ENCODE measurements at places on chromosomes 12 and 14.
A peak's percentile ranks its signal among the peaks of the same experiment; 100 is the strongest.

DNA sequence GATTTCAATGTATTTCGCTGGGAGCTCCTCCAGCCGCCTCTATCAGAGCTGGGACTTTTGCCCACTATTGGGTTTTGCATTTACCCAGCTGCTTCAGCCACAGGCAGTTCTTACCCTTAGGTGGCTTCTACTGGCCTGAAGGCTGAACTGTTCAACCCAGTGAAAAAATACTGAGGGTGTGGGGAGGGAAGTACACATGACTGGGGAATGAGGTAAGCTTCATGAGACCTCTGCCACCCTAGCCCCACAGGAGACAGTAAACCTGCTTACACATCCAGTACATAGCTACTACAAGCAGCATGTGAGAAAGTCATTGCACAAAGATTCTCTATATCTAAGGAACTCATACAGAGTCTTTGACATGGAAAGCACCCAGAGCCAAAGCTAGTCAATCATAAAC lies 411.1 kb downstream of the SYT1 start:
- no peak for DNase-seq

DNA sequence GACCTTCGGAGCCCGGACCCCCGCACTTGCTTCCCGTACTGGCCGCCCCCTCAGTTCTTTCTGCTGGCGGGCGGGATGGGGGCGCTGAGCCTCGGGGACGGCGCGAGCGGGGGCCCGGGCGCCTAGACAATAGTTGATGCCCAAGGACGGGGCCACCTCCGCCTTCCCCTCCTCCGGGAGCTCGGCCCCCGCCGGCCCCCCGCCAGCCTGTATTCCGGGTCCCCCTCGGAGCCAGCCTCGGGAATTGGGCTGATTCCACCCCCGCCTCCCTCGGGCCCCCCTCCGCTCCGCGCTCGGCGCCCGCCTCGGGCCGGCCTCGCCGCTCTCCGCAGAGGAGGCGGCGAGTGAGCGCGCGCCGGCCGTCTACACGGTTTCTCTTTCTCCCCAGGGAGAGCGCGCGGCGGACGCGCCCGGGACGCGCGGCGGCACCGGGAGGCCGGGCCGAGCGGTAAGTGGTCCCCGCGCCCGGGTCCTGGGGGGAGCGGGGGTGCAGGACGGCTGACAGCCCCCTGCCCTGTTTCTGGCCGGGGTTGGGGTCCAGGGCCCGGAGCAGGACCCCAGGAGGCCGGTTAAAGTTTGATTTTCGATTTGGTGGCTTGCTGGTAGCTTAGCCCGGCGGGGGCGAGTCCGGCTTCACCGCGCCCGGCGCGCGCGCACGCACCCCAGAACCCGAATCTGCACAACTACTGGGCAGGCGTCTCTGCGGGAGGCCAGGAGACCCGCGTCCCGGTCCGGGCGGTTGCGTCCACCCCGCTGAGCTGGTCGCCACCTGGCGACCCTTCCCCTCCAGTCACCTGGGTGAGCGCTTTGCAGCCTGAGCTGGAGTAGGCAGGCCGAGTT lies 413.7 kb downstream of the PCNX1 start:
- DNase-seq = peak; percentile 29

DNA sequence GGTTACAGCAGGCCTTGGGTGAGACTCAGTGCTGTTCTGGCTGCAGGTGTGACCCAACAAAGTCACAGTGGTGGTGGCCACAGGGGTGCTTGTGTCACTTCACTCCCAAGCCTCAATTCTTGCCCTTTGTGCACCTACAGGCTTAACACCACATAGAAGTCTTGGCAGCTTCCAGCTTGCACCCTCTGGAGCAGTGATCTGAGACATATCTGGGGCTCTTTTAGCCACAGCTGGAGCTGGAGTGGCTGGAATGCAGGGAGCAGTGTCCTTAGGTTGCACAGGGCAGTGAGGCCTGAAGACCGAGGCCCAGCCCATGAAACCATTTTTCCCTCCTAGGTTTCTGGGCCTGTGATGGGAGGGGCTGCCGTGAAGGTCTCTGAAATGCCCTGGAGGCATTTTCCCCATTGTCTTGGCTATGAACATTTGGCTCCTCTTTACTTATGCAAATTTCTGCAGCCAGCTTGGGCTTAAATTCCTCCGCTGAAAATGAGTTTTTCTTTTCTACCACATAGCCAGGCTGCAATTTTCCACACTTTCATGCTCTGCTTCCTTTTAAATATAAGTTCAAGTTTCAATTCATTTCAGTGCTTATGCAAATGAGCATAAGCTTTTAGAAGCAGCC lies 37.7 kb downstream of the ADAM21 start:
- DNase-seq = no peak

DNA sequence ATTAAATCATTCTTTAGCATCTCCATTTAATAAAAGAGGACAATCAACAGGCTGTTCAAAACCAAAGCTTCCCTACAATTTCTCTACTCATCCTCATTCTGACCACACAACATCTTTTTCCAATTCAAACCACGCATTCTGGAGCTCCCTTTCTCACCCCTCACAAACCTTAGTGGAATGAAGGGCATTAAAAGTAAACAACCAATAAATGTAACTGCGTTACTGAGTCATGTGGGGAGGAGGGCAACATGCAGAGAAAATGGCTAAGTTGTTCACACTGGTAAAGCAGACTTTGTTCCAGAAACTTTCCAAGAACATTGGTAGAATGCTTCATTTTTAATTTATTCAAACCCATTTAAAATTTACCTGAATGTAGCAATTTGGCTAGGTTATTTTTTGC lies 19.6 kb downstream of the SOX5 start:
- DNase-seq = no peak

DNA sequence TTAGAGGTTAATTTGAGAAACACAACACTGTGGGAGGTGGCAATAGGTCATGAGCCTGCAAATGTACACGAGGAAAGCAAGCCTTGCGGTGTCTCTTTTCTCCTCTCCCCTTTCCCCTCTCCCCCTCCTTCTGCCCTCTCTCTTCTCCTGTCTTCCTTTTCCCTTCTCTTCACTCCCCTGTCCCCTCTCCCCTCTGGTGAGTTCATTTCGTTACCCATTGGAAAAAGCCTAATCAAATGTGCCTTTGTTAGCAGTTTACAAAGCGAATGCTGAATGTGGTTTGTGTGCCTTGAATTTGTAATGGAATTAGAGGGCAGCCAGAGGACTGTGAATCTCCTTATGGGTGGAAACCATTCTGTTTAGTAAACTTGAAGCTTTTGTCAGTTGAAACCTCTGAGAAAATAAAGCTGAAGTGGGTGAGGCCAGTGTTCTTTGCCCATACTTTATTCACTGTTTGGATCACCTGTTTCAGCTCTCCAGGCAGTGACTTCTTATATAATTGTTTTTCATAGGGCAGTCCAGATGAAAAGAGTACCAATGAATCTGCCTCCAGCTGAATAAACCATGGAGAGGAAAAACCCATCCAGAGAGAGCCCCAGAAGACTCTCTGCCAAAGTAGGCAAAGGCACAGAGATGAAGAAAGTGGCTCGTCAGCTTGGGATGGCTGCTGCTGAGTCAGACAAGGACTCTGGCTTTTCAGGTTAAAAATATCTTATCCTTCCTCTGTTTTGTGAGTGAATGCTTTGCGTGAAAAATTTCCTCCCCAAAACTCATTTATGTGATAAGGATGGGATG lies 7.3 kb downstream of the CIPC start:
- no peak for DNase-seq

GRCh38 chr14:43671716-43672485 lies 835.2 kb downstream of the FSCB start:
- no peak for DNase-seq

DNA sequence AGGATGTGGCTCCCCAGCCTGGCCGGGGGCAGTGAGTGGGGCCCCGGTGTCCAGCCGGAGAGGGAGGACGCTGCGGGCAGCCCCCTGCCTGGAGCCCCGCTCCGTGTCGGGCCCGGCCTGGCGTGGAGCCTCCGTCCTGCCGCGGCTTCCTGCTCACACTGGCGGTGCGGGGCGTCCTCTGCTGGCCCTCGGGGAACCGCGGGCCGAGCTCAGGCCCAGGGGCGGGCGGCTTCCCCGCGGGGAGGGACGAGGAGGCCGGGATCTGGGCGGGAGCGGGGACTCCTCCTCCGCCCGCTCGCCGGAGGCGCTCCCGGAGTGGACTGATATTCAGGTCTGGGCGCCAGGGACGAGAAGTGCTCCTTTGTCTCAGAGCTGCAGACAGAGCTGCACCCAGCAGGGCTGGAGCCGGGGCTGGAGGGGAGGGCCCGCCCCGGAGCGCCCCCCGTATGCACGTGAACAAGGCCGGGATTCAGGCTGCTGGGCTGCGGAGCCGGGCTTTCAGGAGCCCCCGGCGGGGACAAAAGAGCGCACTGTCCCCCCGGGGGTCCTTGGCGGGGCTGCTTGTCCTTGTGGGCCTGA lies 2.2 kb downstream of the MMP17 start:
- peak; percentile 80 for DNase-seq

- DNase-seq = no peak
Observed at GRCh38 chr14:99755068-99755405, 38.2 kb upstream of the EML1 start.

- no peak for DNase-seq
Observed at GRCh38 chr12:103139876-103140275, 182.4 kb downstream of the ASCL1 start.

- no peak for DNase-seq
Observed at GRCh38 chr14:31550589-31550988, 10.6 kb upstream of the NUBPL start.

DNA sequence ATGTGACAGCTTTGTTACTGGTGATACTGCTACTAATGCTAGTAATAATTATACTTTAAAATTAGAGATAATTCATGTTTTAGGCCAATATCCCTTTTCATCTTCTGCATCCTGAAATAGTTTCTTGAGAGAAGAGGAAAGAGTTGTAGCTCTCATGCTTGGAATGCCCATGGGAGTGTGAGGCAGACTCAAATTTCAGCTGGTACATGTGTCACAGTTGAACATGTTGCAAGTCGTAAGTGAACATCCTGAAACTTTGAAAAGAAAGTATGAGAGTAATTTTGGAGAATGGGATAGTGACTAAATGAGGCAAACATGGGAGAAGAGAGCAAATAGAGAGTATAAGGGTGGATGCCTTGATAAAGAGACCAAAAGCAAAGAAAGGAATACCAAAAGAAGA lies 168.0 kb downstream of the TMTC3 start:
- no peak for DNase-seq

DNA sequence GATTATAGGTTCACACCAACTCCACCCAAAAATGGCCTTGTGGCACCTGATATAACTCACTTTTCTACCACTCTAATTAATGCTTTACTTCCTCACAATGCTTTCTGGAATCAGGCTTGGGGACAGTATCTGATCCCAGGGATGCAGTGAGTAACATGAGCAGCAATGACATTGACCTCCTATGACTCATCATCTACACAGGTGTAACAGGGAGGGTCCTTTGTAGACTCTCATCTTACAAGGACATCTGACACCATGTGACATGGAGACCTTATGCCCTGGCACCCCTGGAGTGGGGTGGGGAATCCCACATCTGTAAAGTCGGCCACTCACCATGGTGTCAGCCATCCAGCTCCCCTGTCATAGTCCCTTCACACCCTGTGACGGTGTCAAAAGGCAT lies 586.4 kb downstream of the MED13L start:
- DNase-seq = peak; percentile 19

DNA sequence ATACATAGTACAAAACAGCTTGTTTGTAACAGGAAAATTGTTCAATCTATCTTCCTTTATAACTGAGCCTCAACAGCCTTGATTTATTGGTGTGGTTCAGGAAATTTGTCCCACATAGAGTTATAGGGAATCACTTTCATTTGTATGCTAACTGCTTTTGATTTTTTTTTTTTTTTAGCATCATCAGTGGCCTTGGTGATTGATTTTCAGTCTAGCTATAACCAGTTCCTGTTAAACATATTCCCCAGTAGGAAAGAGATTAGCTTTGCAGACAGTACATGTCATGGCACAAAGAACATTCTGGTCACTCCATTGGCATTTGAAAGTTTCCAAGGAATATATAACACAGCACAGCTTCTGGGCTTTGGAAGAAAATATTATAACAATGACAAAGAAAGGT lies 337.3 kb upstream of the TMPO start:
- no peak for DNase-seq

DNA sequence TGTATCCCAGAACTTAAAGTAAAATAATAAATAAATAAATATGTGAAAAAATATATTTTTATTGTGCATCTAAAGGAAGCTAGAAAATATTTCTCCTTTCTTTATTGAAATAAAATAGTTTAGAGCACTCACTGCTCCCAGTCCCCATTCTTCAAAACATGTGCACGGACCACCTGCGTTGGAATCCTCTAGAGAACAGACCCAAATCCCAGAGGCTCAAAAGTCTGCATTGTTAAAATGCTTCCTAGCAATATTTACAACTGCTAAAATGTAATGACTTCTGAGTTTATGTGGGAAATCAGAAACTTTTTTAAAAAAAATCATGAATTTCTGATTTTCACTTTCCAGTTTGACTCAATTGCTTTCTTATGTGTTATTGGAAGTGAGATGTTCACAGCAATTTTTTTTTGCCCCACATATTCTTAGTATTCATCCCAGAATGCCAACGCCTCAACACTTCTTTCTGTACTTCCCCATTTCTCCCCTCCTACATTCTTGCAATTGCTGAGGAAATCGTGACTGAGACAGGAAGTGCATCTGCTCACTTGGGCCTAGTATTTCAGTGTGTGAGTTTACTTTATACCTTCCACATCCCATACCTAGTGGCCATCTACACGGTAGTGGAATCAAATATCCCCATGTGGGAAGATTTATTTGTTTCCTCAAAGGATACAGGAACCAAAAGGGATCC lies 116.0 kb upstream of the FLRT2 start:
- DNase-seq = no peak

DNA sequence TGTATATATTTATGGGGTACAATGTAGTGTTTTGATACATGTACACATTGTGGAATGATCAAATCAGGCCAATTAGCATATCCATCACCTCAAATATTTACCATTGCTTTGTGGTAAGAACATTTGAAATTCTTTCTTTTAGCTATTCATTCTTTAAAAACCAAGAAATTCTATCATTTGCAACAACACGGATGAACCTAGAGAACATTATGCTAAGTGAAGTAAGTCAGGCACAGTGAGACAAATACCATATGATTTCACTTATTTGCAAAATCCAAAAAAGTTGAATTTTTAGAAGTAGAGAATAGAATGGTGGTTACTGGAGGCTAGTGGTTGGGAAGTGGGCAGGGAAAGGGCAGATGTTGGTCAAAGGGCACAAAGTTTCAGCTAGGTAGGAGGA lies 129.3 kb upstream of the PTPRQ start:
- no peak for DNase-seq

- DNase-seq = peak; percentile 57
Observed at GRCh38 chr12:118984161-118984943, 3.0 kb downstream of the SRRM4 start.

All from NCI-H510A (cell line).